A549 treated with CpdA at 1 μM for 4 hours (cell line): ENCODE measurements at places on chromosomes 5 and 9. TPM values are rescaled to one million over a fixed set of nuclear protein-coding genes. Genes with fewer than 3 reads are reported as not detected.

Gene HSPA9
- 345 to 394 TPM (median 363 TPM) in 5 replicates for total RNA-seq

Gene TAS2R1
- total RNA-seq = not detected in 5 replicates

Gene LURAP1L
- total RNA-seq = 11.3 to 15.5 TPM (median 13.3 TPM) in 5 replicates

Gene DIAPH1
- total RNA-seq = 91.7 to 103 TPM (median 97.5 TPM) in 5 replicates

Gene CNTNAP3
- 8.7 to 12.3 TPM (median 10.4 TPM) in 5 replicates for total RNA-seq

Gene SLC6A7
- 0.01 to 0.07 TPM in 2 of 5 replicates, not detected in the others for total RNA-seq

Gene CACFD1
- total RNA-seq = 3.3 to 4.8 TPM (median 4.4 TPM) in 5 replicates

Gene SCGB3A1
- total RNA-seq = not detected in 5 replicates

Gene IFNA5
- total RNA-seq = not detected in 5 replicates

Gene SLC34A3
- 0.07 to 0.13 TPM (median 0.08 TPM) in 5 replicates for total RNA-seq

Gene ITK
- total RNA-seq = 0.08 to 0.19 TPM in 2 of 5 replicates, not detected in the others

Gene ALDH1A1
- 4,393 to 6,177 TPM (median 4,899 TPM) in 5 replicates for total RNA-seq

Gene SH2D3C
- 0.03 to 0.16 TPM (median 0.13 TPM) in 4 of 5 replicates, not detected in the other for total RNA-seq

Gene IL13
- total RNA-seq = 0.07 TPM in 1 of 5 replicates, not detected in the others

Gene PCDHGA7
- 0.72 to 1.3 TPM (median 0.96 TPM) in 5 replicates for total RNA-seq

Gene PCDHGA4
- total RNA-seq = 0.08 to 0.20 TPM (median 0.10 TPM) in 5 replicates
